ENCODE measurements at places on chromosomes 11 and 22.

GRCh38 chr11:77150836-77151235, 22.8 kb downstream of the MYO7A start:
- no peak for DNase-seq

DNA sequence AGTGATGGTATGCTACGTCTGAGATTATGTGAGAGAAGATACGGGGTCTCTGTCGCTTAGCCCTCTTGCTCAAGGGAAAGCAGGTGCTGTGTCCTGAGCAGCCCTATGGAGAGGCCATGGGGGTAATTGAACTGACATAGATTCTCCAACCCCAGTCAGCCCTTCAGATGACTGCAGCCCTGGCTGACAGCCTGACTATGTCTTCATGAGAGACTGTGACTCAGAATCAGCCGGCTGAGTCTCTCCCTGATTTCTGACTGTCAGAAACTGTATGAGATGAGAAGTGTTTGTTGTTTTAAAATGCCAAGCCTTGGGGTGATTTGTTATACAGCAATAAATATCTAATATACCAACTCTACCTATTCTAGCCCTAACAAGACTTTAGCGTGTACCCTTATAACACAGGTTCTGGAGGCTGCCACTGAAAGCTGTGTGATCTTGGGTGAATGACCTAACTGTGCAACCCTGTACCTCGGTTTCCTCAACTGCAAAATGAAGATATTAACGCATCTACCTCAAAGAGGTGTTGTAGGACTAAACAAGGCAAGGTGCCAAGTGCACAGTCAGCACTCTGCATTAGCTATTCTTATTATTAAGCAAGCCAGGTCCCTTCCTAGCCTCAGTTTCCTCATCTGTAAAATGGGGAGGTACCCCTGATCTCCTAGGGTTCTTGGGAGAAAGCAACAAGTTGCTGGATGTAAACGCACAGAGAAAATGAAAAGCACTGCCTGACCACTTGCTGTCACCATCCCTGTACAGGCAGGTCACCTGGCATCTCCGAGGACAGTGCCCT, 24.9 kb downstream of the SLC43A1 start:
- no peak for DNase-seq

DNA sequence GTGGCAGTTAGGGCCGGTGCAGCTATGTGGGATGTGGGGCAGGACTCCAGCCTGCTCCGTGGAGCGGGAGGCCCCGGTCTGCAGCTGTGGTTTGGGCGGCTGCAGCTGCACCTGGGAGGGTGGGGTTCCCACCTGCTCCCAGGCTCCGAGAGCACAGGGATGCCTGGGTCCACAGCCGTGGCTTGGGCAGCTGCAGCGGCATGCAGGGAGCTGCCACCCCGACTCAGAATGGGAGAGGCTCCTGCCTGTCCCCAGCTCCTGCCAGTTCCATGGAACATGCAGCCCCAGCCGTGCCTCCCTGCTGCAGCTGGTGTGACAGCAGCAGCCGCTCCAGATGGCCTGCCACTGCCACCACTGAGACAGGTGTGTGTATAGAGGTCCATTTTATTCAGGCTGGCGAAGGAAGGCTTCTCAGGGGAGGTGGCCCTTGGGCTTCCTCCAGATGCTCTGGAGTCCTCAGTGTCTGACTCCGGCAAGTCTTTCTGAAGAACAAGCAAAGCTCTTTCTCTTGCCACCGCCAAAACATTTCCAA, 21.8 kb upstream of the UPK3A start:
- DNase-seq: no peak

GRCh38 chr22:24305260-24305692, 34.6 kb downstream of the SPECC1L start:
- no peak for DNase-seq

GRCh38 chr11:117279711-117280376, 11.3 kb upstream of the BACE1-AS start:
- no peak for DNase-seq

GRCh38 chr11:112637076-112637475, 324.1 kb upstream of the NCAM1 start:
- DNase-seq: no peak

GRCh38 chr22:49099496-49100124, 728.1 kb downstream of the BRD1 start:
- no peak for DNase-seq

Measured in iPS-NIHi11 (cell line).